ENCODE measurements at places on chromosomes 3 and 15. TPM values are rescaled to one million over a fixed set of nuclear protein-coding genes. Genes with fewer than 3 reads are reported as not detected.

DNA sequence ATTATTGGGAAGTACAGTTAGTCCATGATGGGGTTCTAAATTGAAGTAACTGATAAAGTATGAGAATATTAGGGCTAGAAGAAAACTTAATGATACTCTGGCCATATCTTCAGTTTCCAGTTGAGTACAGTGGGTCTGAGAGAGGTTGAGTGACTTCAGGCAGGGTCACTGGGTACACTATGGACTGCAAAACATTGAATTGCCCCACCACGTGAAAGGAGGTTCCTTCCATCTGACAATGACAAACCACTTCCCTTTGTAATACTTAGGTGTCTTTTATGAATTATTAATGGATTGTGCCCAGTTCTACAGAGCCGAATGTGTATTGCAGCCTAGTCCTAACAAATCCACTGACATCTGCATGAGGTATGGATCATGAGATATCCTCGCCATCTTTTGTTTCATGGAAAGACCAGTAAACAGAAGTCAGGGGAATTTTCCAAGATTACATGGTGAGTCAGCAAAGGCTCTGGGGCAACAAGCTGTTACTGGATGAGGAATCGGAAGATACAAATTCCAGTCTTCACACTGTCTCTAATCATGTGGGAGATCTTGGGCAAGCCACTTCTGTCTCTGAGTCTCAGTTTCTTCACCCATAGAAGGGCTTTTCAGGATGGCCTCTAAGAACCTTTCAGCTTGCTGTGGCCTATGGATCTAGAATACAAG is 66.5 kb upstream of the BCL6 start:
- no peak for DNase-seq

GRCh38 chr3:169923189-169923588 is 11.8 kb downstream of the SAMD7 start:
- no peak for DNase-seq

- DNase-seq, result no peak
Measured at GRCh38 chr3:133701435-133702358, 40.0 kb upstream of the TOPBP1 start.

DNA sequence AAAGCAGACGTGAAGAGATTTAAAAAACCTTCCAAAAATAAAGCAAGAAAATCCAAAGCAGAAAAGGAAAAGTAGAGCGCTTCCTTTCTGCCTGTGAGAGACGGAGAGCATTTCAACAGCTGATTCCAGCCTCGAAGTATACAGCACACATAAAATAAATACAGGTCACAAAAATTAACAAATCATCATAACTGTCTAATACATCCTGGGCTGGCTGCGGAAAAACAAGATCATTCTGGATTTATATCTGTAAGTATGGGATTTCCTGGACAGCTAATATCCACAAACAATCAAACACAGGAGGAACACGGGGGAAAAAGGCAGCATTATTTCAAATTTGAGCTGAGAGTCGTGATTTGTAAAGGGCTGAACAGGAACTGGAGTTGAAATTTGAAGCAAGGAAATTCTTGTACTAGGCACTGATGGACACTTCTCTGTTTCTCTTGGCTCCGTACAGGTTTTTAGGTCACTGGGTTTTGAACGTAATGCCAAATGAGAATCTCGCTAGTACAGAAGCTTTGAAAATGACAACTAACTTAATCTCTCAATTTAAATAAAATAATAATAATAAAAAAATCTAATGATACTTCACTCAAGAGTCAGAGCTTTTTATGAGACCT is 577.7 kb downstream of the FOXP1 start:
- DNase-seq, result no peak

The ZNF502 gene
- 1.5 TPM for total RNA-seq

The SAMD7 gene
- not detected for total RNA-seq

Measured in activated naive CD4-positive, alpha-beta T cell treated with anti-CD3 and anti-CD28 coated beads, Interleukin-2, amount 50 U/mL, for 72 hours (primary cell).